Endothelial cell of umbilical vein (primary cell): ENCODE measurements at places on chromosomes 1 and 21. TPM values are rescaled to one million over a fixed set of nuclear protein-coding genes. Genes with fewer than 3 reads are reported as not detected.
A peak's percentile ranks its signal among the peaks of the same experiment; 100 is the strongest.

GRCh38 chr1:111789666-111790316 lies 34.1 kb downstream of the DDX20 start:
- no peak for DNase-seq

DNA sequence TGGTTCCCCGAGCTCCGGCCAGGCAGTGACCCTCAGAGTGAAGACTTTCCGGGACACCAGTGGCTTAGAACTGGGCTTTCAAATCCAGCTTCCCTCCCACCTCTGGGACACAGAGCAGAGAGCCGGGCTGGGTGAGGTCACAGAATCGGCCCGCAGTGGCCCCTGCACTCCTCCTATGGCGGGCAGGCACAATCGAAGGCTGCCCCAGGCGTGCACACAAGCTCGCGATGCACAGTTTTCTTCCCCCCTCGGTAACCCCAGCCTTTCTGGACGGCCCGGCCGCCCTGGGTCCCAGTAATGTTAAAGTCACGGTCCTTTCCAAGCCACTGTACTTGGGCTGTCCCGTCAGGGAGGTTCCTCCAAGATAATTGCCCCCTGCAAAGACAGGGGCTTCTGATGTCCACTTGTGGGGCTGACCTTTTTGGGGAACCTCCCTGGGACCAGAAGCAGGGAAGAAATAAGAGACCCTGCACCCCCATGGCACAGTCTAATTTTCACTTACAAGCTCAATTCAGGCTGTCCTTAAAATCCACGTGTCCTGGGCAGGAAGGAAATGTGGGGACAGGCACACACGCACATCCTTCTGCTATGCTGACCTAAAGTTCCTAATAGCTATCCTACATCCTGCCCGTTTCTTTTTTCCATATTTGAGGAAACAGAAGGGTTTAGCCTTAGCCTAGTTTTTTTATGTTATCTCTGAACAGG lies 13.7 kb downstream of the TFF3 start:
- no peak for DNase-seq

DNA sequence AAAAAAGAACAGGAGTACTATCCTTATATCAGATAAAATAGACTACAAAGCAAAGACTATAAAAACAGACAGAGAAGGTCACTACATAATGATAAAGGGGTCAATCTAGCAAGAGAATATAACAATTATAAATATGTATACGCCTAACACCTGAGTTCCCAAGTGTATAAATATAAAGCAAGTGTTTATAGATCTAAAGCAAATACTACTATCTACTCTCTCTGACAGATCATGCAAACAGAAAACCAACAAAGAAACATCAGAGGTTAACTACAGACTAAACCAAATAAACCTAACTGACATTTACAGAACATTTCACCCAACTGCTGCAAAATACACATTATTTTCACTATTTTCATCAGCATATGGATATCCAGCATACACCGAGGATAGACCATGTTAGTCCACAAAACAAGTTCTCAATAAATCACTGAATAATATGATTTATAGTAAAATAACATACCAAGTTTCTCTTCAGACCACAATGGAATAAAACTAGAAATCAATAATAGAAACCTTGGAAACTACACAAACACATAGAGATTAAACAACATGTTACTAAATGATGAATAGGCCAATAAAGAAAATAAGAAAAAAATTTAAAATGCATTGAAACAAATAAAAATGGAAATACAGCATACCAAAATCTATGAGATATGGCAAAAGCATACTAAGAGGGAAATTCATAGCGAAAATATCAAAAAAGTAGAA lies 22.7 kb downstream of the UCHL5 start:
- DNase-seq = no peak

DNA sequence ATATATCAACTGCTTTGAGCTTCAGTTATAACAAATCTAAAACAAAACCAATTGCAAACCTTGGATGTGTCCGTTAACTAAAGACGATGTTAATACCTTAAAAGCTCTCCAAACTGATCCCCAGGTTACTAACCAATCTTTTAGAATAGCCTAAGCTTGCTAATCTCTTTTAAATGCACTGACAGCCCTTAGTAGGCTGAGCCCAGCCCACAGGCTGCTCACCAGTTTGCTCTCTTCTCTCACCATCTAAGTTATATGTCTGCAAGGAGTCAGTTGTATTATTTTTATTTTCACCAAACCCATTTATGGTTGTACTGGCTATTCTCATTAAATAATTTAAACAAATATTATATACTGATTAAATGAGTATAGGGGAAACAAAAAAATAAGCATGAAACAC lies 199.5 kb downstream of the ADGRL2 start:
- no peak for DNase-seq

GRCh38 chr1:15543589-15544568 lies 17.2 kb downstream of the DNAJC16 start:
- peak; percentile 32 for DNase-seq

GRCh38 chr1:70091811-70092210 lies 113.6 kb downstream of the LRRC40 start:
- no peak for DNase-seq

- no peak for DNase-seq
Observed at GRCh38 chr1:185292237-185292636, 24.8 kb downstream of the IVNS1ABP start.

GRCh38 chr1:64209221-64209620 lies 5.8 kb downstream of the UBE2U start:
- no peak for DNase-seq

DNA sequence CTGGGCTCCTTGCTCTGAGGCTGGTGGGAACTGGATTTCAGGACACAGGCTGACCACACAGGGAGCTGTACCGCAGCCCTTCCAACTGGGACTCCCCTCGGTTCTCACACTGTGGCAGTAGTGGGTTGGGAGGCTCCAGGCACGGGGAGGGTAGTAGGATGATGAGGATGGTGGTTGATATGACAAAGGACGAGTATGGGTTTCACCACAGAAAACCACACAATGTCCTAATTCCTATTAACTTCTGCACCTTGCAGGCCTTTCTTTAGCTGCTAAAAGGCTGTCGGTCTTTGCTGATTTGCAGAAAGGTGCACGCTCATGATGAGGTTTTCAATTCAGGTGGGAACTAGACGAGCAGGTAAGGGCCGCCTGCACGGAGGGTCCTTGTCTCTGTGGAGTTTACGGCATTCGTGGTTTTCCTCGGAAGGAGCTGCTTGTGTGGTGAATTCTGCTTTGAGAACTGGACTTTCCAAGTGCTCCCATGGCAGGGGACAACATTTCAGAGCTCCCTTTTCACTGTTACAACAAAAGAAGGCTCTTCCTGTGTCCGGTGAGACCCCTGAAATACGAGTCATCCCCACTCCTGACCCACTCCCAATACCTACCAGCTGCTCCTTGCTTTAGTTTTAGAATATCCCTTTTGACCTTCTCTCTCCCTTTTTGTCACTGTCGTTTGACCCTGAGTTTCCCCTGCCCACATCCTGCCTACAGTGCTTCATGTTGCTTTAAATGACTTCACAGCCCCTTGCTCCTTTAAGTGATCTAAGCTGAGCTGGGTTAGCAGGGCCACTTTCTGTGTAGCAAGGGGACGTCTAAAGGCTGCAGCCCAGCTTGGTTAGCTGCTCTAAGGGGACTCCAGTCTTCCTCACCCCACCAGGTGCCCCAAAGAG lies 125.1 kb downstream of the MRPS6 start:
- no peak for DNase-seq

The SH2D2A gene
- 0.41 and 0.92 TPM in 2 replicates for polyA plus RNA-seq

The CLCN6 gene
- polyA plus RNA-seq = 17.7 and 20.4 TPM in 2 replicates
